GM12892 (cell line): ENCODE measurements at places on chromosomes 12 and 14.

GRCh38 chr12:64922853-64923252, 98.4 kb downstream of the TBC1D30 start:
- no peak for DNase-seq

DNA sequence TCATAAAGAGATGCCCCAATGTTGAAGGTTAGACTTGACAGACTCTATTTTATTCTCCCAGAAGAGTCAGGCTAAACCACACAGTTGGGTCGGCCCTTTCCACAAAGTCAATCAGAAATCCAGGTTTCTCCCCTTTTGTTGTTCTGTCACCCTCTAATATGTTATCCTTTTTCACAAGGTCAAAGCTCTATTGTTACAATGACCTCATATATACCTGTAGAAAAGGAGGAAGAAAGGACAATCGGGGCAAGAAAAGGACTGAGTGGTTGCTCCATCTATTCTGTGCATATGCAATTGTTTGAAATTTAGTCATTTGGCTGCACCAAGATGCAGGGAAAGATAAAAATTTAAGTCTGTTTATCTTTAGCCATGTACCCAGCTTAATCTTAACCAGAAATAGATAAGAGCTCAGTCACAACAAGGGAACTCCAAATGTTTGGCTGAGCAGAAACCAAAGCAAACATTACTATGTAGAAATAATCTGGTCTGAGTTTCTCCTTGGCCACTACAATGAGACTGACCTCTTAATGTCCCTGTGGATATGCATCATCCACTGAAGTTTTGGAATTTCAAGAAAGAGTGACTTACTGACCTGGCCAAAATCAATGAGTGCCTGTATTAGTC, 503.7 kb downstream of the GALC start:
- DNase-seq, result no peak

GRCh38 chr12:19962192-19962591, 406.1 kb upstream of the PDE3A start:
- no peak for DNase-seq

GRCh38 chr12:130747867-130748740, 32.0 kb upstream of the RIMBP2 start:
- peak; percentile 49 for DNase-seq

DNA sequence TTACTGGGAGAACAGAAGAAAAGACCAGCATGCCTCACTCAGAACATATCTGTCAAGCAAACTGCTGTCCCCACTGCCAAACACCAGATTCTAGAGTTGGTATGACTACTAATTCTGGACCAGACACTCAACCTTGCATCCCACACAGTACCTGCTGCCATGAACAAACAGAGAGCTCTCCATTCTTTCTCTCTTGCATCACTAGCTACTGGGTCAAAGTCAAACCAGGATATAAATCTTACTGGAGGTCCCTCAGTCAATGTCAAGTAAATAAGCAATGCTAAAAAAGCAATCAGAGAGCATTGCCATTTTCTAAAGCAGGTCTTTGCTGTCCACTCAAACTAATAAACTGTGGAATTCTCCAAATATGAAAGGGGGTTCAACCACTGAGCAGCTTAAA, 452.4 kb upstream of the SEL1L start:
- no peak for DNase-seq

DNA sequence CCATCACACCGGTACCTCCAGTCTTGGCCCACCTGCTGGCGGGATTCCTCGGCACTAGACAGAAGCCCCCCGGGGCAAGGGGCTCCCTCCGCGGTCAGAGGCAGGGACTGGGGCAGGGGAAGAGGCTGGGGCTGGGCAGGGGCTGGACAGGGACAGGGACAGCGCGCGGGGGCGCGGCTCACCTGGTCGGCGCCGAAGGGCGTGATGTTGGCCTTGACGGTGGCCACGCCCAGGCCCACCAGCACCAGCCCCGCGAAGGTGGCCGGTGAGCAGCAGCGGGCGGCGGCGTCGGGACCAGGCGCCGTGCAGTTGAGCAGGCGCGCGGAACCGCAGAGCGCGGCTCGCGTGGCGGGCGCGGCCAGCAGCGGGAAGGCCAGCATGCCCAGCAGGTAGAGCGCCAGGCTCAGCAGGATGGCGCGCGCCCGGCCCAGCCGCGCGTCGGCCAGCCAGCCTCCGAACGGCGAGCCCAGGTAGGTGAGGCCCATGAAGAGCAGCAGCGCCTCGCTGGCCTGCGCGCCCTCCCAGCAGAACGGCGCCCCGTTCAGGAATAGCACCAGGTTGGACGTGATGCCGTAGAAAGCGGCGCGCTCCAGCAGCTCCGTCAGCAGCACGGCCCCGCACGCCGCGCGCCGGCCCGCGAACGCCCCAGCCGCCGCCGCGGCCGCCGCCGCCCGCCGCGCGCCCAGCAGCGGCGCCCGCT, 392 bp downstream of the SLC15A4 start:
- DNase-seq, result no peak

GRCh38 chr14:65966188-65966587, 520.0 kb upstream of the CCDC196 start:
- no peak for DNase-seq

GRCh38 chr12:10121278-10121677, 8.7 kb downstream of the CLEC7A start:
- DNase-seq, result no peak

DNA sequence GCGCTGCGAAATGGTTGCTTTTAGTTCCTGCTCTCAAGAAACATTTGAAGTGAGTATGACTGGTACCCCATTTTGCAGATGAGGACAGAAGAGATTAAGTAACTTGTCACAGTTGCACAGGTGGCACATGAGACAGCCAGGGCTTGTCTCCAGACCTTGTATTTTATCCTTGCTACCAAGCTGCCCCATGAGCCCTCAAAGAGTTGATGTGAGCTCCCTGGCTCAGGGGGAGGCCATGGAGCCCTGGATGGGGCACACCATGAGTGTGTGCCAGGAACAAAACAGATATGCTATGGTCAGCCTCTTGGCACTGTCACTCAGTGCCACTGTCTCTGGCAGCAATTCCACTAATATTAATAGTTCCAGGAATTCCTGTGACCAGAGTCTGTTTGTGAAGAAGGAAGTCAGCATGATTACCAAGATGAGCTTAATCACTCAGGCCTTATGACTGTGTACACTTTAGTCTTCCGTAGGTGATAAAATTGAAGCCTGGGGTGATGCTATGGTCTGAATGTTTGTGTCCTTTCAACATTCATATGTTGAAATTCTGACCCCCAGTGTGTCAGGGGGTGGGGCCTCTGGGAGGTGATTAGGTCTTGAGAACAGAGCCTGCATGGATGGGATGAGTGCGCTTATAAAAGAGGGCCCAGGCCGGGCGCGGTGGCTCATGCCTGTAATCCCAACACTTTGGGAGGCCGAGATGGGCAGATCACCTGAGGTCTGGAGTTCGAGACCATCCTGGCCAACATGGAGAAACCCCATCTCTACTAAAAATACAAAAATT, 806.8 kb downstream of the AACS start:
- DNase-seq, result no peak

DNA sequence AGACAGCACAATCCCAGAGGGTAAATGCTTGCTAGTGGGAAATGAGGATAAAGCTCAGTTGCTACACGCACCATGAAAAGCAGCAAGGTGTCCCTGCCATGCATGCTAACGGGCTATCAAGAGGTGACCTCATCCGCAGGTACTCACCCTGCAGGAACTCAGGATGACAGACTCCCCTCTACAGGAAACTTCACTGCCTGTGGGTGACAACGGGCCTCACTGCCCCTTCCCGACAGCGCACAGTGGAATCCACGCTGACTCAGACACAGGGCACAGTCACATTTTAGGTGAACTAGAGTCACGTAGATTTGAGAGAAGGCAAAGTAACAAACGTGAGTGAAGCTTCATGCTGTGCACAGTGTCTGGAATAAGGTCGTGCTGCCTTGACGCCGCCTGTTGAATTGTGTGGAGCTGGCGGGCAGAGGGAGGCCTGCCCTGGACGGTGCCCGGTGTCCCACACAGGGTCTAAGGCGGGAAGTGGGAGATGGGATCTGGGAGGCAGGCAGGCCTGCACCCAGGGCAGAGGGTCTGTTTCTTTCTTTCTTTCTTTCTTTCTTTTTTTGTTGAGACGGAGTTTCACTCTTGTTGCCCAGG, 331.8 kb downstream of the TMEM132D start:
- DNase-seq, result no peak
